ENCODE measurements at places on chromosomes 1 and 21.

GRCh38 chr1:92831368-92831761 is 475 bp upstream of the RPL5 start:
- peaks cover 39% of the 10 kb centered on the region for H3K4me1 ChIP-seq
- peaks cover 30% of the 10 kb centered on the region for H3K36me3 ChIP-seq
- H3K4me3 ChIP-seq, result peak overlapping the region; percentile 98
- no peaks in the 10 kb centered on the region for H3K27me3 ChIP-seq
- H3K27ac ChIP-seq, result no peak overlapping the region

DNA sequence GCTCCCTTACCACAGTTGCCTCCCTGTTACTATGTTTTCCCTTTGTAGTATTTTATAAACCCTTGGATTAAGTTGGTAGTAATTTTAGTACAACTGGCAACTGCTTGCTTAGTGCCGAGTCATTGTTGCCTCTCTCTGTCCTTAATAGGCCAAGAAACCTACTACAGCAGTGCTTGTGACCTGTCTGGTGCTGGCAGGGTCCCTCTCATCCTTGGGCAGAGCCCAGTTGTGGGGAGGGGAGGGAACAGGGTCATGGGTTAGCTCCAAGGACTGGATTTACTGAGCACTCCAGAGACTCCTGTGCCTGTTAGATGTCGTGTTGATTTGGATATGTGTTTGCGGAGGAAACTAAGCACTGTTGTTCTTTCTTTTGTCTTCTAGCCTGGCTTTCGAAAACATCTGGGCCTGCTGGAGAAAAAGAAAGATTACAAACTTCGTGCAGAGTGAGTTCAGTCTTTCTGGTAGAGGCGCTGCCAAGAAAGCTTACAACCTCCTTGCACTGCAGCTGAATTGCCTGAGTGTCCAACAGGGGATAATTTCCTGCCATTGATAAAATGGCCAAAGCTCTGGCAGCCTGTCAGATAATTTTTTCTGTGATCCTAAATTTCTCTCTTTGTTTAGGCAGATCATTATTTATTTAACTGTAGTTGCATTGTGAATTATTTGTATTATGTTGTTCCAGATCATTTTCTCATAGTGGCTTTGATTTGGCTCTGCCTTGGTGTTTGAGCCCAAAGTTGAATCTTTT is 3.6 kb downstream of the UTP11 start:
- H3K4me1 ChIP-seq, result peaks cover 24% of the 10 kb centered on the region
- DNase-seq, result no peak
- no peak overlapping the region for H3K27ac ChIP-seq
- H3K27me3 ChIP-seq, result no peaks in the 10 kb centered on the region
- peaks cover 3% of the 10 kb centered on the region for H3K36me3 ChIP-seq

- H3K4me3 ChIP-seq, result no peak overlapping the region
- H3K4me1 ChIP-seq, result peaks cover 5% of the 10 kb centered on the region
- H3K36me3 ChIP-seq, result no peaks in the 10 kb centered on the region
- H3K27ac ChIP-seq, result no peak overlapping the region
- H3K27me3 ChIP-seq, result no peaks in the 10 kb centered on the region
- DNase-seq, result no peak
These were observed 67.3 kb upstream of the ADGRL2 start for GRCh38 chr1:81733480-81733879.

- no peak overlapping the region for H3K27ac ChIP-seq
- DNase-seq, result no peak
- H3K4me3 ChIP-seq, result no peak overlapping the region
- no peaks in the 10 kb centered on the region for H3K4me1 ChIP-seq
- H3K27me3 ChIP-seq, result peaks cover 12% of the 10 kb centered on the region
These were observed 613.3 kb upstream of the PLXNA2 start for GRCh38 chr1:208857465-208857864.

DNA sequence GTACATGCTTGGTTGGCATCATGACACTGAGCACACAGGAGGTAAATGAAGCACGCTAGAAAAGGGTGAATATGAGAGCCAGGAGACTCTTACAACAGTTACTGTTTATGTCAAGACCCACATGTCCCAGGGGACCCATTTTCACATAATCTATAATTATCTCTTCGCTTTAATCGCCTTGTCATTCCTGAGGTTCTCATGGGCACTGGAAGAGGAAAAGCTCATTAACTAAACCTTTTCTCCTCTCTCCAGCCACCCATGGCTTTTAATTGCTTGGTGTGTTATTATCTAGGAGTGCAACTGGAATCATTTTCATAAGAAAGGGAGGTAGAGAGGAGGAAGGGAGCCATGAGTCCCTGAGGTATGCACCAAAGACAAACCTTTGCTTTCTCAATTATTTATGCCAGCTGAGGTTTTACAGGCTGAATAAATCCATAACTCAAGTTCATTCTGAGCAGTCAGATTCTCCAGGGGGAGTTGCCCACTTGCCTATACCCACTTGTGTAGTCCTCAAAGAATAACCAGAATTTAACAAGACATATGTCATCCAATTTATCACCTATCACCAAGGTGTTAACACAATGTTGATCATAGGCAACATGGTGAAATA is 77.4 kb downstream of the ACBD6 start:
- H3K27ac ChIP-seq, result no peak overlapping the region
- H3K4me1 ChIP-seq, result peaks cover 21% of the 10 kb centered on the region
- no peaks in the 10 kb centered on the region for H3K27me3 ChIP-seq
- H3K36me3 ChIP-seq, result peaks cover 23% of the 10 kb centered on the region
- no peak overlapping the region for H3K4me3 ChIP-seq

GRCh38 chr1:175146529-175147213 is 45.9 kb downstream of the KIAA0040 start:
- no peak overlapping the region for H3K27ac ChIP-seq
- H3K4me1 ChIP-seq, result peaks cover 15% of the 10 kb centered on the region
- no peak overlapping the region for H3K4me3 ChIP-seq
- H3K36me3 ChIP-seq, result no peaks in the 10 kb centered on the region
- DNase-seq, result peak; percentile 83
- H3K27me3 ChIP-seq, result peaks cover 14% of the 10 kb centered on the region

DNA sequence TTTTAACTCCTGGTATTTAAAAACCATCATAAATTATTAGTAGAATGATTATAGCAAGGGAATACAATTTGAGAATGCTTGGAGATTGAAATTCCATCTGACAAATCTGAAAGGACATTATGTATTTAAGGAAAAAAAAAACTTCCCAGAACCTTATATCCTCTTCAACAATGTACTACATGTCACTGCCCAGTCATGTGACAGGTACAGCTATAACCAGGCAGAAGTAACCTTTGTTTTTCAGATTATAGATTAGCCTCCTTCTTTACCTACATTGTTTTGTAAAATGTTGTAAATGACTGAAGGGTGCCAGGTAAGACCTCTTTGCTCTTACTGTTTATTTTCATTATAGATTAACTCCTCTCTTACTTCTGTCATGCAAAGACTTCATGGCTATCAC is 96.9 kb downstream of the KCNJ6 start:
- DNase-seq, result no peak
- no peak overlapping the region for H3K4me3 ChIP-seq
- no peak overlapping the region for H3K27ac ChIP-seq
- peaks cover 27% of the 10 kb centered on the region for H3K4me1 ChIP-seq
- H3K27me3 ChIP-seq, result peaks cover 20% of the 10 kb centered on the region
- H3K36me3 ChIP-seq, result no peaks in the 10 kb centered on the region

DNA sequence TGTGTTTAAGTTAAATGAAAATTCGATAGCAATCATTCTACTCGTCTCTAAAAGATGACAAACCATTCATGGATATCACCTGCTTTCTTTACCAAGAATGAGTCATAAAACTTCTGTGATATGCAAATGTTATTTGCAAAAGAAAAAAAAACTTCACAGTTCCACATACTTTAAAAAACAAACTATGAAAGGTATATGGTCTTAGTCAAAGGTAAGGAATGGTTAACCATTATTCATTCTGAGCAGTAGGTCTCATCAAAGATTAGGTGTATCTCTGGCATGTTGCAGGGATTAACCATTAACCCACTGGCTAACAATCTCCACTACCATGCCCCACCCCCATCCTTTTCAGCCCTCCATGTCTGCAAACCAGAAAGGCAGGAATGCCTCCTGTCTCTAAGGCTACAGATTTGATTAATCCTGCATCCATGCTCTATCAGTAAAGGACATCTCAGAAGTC is 44.4 kb downstream of the PTPN14 start:
- peaks cover 22% of the 10 kb centered on the region for H3K36me3 ChIP-seq
- H3K27ac ChIP-seq, result no peak overlapping the region
- H3K4me1 ChIP-seq, result peaks cover 7% of the 10 kb centered on the region
- no peak overlapping the region for H3K4me3 ChIP-seq
- H3K27me3 ChIP-seq, result no peaks in the 10 kb centered on the region

GRCh38 chr1:27489501-27489972 is 430 bp downstream of the WASF2 start:
- peak overlapping the region; percentile 86 for H3K4me3 ChIP-seq
- peak; percentile 17 for DNase-seq
- H3K27me3 ChIP-seq, result no peaks in the 10 kb centered on the region
- H3K27ac ChIP-seq, result peak overlapping the region; percentile 94
- H3K36me3 ChIP-seq, result no peaks in the 10 kb centered on the region

DNA sequence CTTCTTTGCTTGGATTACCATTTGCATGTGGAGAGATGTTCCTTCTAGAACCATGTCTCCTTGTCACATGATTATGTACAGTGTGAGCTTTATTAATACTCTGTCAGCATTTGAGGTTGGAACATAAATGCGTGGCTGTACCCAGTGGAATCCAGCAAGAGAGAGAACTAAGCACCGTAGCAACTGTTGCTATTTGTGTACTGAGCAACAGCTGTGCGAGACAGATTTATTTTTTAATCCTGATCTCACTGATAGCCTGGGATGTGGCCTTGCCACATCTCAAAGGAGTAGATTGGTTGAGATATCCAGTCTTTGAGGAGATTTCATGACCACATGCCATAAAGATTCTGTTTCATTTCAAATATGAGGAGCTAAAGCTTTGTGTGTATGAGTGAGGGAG is 43.4 kb downstream of the KIF1B start:
- peaks cover 5% of the 10 kb centered on the region for H3K36me3 ChIP-seq
- DNase-seq, result no peak
- peaks cover 30% of the 10 kb centered on the region for H3K4me1 ChIP-seq
- no peaks in the 10 kb centered on the region for H3K27me3 ChIP-seq
- no peak overlapping the region for H3K27ac ChIP-seq
- H3K4me3 ChIP-seq, result no peak overlapping the region

DNA sequence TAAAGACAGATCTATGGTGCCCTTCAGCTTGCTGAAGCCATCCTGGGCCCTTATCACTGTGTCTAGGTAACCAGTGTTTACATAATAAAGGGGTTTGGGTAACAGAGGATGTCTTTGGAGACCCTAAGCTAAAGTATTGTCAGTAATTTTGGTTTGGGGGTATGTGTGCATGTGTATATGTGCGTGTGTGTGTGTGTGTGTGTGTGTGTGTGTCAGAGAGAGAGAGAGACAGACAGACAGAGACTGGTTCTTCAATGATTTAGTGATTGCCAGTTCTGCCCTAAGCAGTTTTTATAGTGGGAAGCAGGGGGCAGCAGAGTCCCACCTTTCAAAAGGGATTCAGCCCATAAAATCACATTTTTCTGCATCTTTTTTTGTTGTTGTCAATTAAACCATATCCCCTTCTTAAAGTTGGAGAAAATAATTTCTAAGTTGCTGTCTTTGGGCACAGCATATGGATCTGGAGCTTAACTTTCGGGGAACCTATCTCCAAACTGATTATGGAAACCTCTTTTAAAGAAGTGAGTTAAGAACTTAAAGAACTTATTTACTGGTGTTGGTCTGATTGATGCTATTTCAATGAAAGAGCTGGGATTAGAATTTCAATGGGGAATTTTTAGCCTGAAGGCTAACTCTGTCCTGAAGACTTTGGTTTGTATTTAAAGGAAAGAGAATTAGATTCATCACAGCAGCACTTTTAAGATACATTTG is 51.1 kb downstream of the ZNF326 start:
- DNase-seq, result peak; percentile 33
- no peaks in the 10 kb centered on the region for H3K27me3 ChIP-seq

- peaks cover 33% of the 10 kb centered on the region for H3K4me1 ChIP-seq
- no peak for DNase-seq
- peak overlapping the region; percentile 1 for H3K27ac ChIP-seq
- peak overlapping the region; percentile 86 for H3K4me3 ChIP-seq
- no peaks in the 10 kb centered on the region for H3K27me3 ChIP-seq
These were observed 1.1 kb downstream of the CHML start for GRCh38 chr1:241638909-241639622.

GRCh38 chr1:9633493-9633892 is 18.0 kb upstream of the PIK3CD start:
- no peaks in the 10 kb centered on the region for H3K27me3 ChIP-seq
- no peaks in the 10 kb centered on the region for H3K36me3 ChIP-seq
- no peak overlapping the region for H3K27ac ChIP-seq
- no peaks in the 10 kb centered on the region for H3K4me1 ChIP-seq

DNA sequence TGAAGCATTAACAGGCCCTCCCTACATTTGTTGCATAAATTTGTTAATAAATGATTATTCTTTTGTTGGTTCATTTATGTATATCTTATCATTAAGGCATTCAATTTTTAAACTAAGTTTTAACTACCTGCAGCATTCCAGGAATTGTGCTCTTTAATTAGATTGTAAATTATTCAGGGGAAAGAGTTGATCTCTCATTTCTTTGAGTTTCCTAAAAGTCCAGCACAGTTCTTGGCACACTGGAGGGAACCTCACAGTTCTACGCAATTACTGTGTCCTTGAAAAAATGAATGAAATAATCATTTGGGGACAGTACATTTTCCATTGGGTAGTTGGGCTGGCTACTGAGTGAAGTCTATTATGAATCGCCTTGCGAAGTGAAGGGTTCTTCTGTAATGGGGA is 493 bp upstream of the STXBP3 start:
- no peaks in the 10 kb centered on the region for H3K36me3 ChIP-seq
- no peaks in the 10 kb centered on the region for H3K27me3 ChIP-seq
- peak overlapping the region; percentile 98 for H3K4me3 ChIP-seq
- no peak for DNase-seq
- H3K4me1 ChIP-seq, result peaks cover 16% of the 10 kb centered on the region
- H3K27ac ChIP-seq, result peak overlapping the region; percentile 47

DNA sequence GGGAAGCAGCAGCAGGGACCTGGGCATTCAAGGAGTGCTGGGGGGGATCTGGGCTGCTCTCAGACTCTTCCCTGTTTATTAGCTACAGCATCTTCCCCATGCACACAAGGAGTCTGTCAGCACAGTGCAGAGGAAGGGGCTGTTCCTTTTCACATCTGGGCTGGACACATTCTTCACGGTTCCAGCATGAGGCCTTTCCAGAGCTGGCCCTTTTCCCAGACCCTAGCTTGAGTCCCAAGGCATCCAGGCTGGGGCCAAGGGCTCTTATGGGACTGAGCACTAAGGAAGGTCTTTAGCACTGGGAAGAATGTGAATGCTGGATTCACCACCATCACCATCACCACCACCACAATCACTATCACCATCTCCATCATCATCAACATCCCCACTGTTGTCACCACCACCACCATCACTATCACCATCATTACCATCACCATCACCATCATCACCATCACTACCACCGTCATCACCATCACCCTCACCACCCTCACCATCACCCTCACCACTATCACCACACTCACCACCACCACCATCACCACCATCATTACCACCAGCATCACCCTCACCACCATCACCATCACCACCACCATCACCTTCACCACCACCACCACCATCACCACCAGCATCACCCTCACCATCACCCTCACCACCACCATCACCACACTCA is 28.4 kb downstream of the PARK7 start:
- H3K36me3 ChIP-seq, result peaks cover 29% of the 10 kb centered on the region
- H3K27ac ChIP-seq, result no peak overlapping the region
- DNase-seq, result no peak
- peaks cover 4% of the 10 kb centered on the region for H3K4me1 ChIP-seq
- H3K4me3 ChIP-seq, result no peak overlapping the region

Measured in neural crest cell (in vitro differentiated cells).